ENCODE measurements at places on chromosomes 3 and 15.

- DNase-seq = no peak
Measured at GRCh38 chr3:143535994-143536784, 312.1 kb downstream of the SLC9A9 start.

GRCh38 chr3:20256144-20256543 is 70.1 kb upstream of the SGO1 start:
- peak; percentile 17 for DNase-seq

- DNase-seq = peak; percentile 96
Measured at GRCh38 chr15:84914909-84915605, 30.6 kb downstream of the SLC28A1 start.

DNA sequence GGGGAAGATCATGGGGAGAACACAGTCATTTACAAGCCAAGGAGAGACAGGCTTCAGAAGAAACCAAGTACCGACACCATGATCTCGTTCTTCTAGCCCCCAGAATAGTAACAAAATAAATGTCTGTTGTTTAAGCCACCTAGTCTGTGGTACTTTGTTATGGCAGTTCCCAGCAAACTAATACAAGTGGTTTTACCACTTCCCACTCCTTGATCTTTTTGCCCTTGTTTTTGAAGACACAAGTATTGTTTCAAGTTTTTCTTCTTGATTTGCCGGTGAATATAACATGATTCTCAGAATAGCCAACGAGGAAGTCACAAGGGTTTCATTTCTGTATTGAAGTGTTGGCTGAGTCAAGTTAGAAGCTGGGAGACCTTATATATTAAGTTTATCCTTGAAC is 220.3 kb downstream of the SOX2 start:
- DNase-seq = no peak

- DNase-seq = no peak
Measured at GRCh38 chr3:188232656-188233055, 78.7 kb downstream of the LPP start.

- DNase-seq = no peak
Measured at GRCh38 chr3:35971686-35972085, 332.4 kb downstream of the ARPP21 start.

- no peak for DNase-seq
Measured at GRCh38 chr3:133505813-133506212, 67.7 kb upstream of the CDV3 start.

- DNase-seq = no peak
Measured at GRCh38 chr15:100812802-100813201, 66.8 kb upstream of the ALDH1A3 start.

DNA sequence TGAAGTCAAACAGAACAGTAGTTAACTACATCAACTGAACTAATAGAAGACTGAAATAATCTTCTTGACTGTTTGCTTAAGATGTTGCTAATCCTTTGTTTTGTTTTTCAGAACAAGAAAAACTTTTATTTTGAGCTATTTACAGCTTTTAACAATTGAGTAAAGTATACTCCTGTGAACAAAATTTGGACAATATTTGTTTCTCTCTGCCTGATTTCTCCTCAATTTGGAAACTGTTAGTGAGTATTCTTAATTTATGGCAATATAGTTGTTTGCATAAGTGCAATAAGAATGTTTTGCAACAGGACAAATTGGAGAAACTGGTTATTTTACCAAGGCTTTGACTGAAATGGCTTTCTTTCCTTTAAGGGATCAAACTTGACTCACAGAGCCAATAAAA is 36.5 kb upstream of the ENTPD3 start:
- no peak for DNase-seq

GRCh38 chr3:119974656-119975055 is 119.6 kb downstream of the GSK3B start:
- no peak for DNase-seq

- peak; percentile 91 for DNase-seq
Measured at GRCh38 chr15:81133782-81134461, at the start of gene CFAP161. Gene CFAP161 (plus strand): TSS chr15:81134270. CDS start chr15:81134330, 60 bp downstream.

GRCh38 chr3:53815651-53816050 is 30.6 kb downstream of the CHDH start:
- DNase-seq = no peak

- peak; percentile 91 for DNase-seq
Measured at GRCh38 chr3:1616744-1617143, 481.9 kb upstream of the CNTN4 start.

GRCh38 chr3:114519415-114519814 is 225.6 kb downstream of the TIGIT start:
- peak; percentile 89 for DNase-seq

GRCh38 chr3:69411346-69411745 is 25.5 kb upstream of the FRMD4B start:
- DNase-seq = no peak

GRCh38 chr3:11661827-11662226 is 18.1 kb upstream of the VGLL4 start:
- no peak for DNase-seq

- DNase-seq = no peak
Measured at GRCh38 chr15:68574046-68574445, 4.7 kb upstream of the CORO2B start.

GRCh38 chr3:169662843-169663160 is 710 bp downstream of the MECOM start:
- no peak for DNase-seq

- DNase-seq = peak; percentile 21
Measured at GRCh38 chr3:169659820-169660674, 3.5 kb downstream of the MECOM start.

- DNase-seq = peak; percentile 71
Measured at GRCh38 chr3:24154781-24155180, 209.7 kb downstream of the NR1D2 start.

GRCh38 chr3:177932750-177933660 is 603.2 kb upstream of the KCNMB2 start:
- peak; percentile 32 for DNase-seq

GRCh38 chr3:61422945-61423673 is 138.3 kb upstream of the PTPRG start:
- DNase-seq = no peak

GRCh38 chr15:31153531-31153930 is 52.0 kb upstream of the TRPM1 start:
- no peak for DNase-seq

GRCh38 chr15:74870436-74871215 is 2.5 kb downstream of the SCAMP2 start:
- DNase-seq = peak; percentile 43

GRCh38 chr3:66476852-66477381 is 23.9 kb downstream of the LRIG1 start:
- DNase-seq = peak; percentile 89

DNA sequence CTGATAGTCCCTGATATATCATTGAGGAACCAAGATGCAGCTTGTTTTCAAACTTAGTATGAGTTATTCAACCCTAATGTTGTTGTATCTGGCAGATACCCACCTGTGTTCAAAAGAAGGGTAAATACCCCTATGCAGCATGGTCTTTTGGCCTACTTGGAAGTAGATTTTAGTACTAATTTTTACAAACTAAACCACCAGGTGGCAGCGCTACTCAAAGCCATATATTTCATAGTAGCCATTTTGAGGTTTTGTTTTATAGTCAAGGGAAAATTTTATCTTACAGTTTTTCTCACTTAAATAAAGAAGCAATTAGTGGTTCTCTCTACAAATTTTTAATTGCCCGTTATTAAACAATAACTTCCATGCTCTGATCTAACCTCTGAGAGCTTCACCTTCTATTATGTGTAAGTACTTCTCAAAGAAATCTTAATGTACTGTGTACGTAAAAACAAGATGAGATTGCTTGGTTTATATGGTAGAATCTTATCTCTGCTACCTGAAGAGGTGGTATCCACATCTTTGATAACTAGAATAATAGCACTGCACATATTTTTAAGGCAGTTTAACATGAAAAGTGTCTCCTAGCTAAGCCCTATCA is 31.5 kb upstream of the MLF1 start:
- peak; percentile 18 for DNase-seq

DNA sequence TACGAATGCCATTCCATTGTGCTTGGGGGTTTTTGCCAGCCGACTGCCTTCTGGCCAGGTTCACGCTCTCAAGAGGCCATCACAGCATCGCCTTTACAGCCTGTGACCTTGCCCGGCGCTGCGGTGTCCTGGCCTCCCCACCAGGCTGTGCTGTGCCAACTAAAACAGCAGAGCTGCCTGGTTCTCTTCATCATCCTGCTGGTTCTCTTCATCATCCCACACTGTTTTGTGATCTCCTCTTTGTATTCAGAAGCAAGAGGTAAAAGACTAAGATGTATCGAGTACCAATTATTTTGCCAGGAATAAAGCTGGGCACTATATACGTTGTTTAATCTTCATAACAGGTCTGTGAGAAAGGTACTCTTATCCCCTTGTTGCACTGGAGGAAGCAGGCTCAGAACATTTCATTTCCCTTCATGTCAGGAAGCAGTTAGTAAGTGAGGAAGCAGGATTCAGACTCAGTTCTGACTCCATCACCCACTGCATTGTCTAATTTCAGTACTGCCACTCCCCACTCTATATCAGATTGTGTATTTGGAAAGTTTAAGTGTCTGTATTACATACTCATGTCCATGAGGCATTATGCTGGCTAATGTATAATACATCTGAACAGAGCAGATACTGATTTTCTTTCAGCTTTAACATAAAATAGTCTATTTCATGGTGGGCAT is 92.7 kb downstream of the LRRC28 start:
- no peak for DNase-seq

GRCh38 chr15:72824112-72824511 is 40.6 kb upstream of the ADPGK start:
- DNase-seq = no peak

DNA sequence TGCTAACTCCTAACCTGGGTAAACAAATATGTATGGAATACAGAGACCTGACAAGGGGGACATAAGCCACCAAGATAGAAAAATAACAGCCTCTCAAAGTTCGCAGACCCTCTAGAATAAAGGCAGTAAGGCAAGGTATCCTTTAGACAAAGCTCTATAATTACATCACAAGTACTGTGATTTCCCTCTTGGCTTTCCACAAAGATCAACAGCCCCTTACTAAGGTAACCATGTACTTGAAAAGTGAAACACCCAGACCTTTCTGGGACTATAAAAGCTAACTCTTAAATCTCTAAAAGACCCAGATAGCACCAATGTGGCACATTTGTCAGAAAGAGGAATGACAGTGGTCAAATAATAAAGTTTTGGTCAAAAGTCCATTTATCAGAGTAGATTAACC is 51.9 kb downstream of the TBL1XR1 start:
- no peak for DNase-seq

DNA sequence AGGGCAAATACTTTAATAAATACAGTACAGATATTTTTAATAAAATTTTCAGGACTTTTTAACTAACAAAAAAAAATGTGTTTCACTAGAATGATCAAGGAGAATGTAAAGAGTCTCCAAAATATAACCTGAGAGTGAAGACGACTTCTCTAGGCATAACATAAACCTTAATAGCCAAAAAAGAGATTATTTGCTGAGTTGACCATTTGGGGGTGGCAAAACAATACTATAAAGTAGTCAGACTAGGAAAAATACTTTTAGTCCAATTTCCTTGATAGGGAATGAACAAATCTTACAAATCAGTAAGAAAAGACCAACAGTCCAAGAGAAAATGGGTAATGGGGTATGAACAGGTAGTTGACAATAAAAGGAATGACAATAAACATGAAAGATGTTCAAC is 29.4 kb upstream of the GATM start:
- DNase-seq = no peak

- DNase-seq = no peak
Measured at GRCh38 chr15:41494190-41494921, 682 bp downstream of the ITPKA start.

DNA sequence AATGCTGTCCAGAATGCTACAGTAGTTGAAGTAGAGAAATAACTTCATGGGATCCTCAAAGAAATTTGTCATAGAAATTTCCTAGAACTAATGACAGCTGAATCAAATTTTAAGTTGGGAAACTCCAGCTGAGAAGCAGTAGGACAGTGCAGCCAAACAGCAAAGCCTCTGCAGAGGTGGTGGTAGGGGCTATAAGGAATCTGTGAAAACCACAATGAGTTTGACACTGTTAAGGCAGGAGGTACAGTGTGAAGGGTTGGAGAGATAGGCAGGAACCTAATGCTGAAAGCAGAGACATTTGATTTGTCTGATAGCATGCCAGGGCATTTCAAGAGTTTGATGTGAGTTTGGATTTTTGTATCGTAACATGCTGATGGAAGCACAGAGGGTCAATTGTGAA is 22.0 kb downstream of the ASTE1 start:
- DNase-seq = no peak

DNA sequence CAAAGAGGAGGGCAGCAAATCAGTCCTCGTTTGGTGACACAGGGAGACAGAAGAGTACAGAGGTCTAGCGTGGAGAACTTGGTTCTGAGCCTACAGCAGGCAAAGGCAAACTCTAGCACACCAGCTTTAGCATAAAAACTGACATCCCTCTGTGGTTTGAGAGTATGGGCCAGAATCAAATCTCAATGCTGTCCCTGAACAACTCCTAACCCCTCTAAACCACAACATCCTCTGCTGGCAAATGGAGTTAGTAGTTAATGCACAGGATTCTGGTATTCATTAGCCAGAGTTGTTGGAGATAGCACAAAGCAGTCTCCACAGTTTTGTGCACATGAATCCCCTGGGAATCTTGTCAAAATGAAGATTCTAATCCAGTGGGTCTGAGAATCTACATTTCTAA is 315.8 kb downstream of the NTRK3 start:
- no peak for DNase-seq

DNA sequence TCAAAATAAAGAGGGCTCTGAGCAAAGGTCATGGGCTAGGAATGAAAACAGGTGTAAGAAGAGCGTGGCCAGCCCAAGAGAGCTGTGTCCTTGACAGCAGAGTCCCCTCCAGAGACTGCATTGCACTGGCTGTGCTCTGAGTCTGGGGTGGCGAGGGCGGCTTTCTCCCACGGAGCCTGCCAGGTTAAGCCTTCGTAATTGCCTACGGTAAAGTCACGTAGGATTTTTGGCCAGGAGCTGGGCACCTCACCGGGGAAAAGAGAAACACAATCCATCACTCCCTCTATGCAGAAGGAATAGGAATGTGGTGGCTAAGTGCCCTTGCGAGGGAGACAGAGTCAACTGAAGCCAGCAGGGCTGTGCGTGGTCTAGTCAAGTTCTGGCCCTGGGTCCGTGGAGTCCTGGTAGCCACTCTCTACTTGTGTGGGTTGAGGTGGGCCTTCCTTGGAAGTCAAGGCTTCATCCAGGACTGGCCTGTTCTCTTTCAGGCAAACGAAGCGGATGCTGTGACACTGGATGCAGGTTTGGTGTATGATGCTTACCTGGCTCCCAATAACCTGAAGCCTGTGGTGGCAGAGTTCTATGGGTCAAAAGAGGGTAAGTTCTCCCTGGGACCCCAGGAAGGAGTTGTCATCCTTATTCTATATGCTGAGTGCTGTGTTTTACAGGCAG is 7.0 kb downstream of the TF start:
- no peak for DNase-seq

Measured in umbilical cord (tissue), 2 donors.